HS-5 (cell line): ENCODE measurements at places on chromosomes 12 and 14.
A peak's percentile ranks its signal among the peaks of the same experiment; 100 is the strongest.

DNA sequence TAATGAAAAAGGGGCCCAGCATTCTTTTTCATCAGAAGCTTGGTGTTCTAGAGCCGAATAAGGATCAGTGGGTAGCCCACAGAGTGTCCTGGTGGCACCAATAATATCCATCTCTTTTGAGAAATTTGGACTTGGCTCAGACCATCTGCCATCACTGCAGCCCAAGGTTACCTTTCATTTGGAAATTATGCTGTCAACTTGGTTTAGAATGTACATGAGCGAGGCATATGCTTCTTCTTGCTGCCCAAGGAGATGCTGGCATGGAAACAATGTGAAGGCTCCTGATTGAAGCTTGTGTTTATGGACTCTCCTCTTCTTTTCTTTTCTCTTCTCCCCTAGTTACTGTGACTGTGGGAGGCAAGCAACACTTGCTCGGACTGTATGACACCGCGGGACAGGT, 50.0 kb downstream of the GPHB5 start:
- no peak for DNase-seq

DNA sequence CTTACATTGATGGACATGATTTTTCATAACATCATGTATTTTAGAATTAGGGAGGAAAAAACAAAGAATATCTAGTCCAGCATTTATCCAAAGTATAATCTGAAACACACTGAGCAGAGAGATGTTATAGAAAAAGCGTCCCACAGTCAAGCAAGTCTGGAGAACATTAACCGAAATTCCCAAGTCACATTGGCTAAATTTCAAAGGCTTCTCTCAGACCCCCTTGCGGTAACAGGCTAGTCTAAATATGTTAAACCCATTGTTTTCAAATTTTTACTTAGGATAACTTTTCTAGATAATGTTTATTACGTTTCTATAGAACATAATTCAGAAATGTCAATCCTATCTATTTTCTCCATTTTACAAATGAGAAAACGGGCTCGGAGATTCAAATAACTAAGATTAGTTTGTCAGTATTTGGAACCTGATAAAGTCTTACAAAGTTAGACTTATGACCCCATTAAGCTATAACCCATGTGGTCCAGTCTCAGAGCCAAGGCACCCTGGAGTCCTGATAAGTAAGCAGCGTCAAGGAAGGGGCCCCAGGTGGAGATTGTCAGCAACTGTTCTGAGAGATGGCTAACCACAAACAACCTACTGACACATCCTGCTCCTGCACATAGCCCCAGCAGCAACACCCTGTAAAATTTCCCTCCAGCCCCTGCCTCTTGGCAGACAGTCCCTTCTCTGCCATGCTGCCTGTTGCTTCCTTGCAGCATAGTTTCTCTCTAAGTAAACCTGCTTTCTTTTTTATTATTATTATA, 220.6 kb upstream of the TMEM260 start:
- no peak for DNase-seq

- no peak for DNase-seq
Observed at GRCh38 chr14:71621980-71622605, 310.1 kb upstream of the RGS6 start.

GRCh38 chr14:24040692-24041091, 11.1 kb upstream of the CARMIL3 start:
- no peak for DNase-seq

GRCh38 chr12:69484428-69484827, 14.2 kb downstream of the FRS2 start:
- DNase-seq, result no peak

DNA sequence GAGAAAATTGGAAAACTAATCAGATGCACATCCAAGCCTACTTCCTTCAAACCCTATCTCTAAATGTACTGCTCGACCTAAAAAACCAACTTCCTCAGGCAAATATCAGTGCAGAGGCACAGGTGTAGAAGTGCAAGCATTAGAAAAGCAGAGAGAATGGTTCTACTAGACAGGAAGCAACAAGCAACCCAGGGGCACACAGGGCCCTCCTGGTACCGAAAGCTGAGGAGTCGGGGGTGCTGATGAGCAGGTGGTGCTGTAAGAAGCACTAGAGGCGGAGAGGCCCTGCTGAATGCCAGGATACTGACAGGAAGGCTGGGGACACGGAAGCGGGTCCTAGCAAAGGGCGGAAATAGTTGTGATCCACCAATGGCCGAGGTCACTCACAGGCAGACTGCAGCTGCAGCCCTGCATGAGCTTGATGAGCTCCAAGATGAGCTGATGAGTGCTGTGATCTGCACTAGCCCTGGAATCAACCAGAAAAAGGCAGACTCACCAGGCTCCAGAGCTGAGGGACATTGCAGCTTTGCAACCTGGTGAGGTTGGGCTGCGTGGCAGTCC, 85.9 kb downstream of the TTC7B start:
- DNase-seq, result no peak

- no peak for DNase-seq
Observed at GRCh38 chr12:46110928-46111699, 120.7 kb upstream of the SCAF11 start.

- DNase-seq, result no peak
Observed at GRCh38 chr12:31300341-31300740, 25.6 kb downstream of the SINHCAF start.

- DNase-seq, result no peak
Observed at GRCh38 chr14:80124794-80125193, 86.5 kb downstream of the DIO2 start.

DNA sequence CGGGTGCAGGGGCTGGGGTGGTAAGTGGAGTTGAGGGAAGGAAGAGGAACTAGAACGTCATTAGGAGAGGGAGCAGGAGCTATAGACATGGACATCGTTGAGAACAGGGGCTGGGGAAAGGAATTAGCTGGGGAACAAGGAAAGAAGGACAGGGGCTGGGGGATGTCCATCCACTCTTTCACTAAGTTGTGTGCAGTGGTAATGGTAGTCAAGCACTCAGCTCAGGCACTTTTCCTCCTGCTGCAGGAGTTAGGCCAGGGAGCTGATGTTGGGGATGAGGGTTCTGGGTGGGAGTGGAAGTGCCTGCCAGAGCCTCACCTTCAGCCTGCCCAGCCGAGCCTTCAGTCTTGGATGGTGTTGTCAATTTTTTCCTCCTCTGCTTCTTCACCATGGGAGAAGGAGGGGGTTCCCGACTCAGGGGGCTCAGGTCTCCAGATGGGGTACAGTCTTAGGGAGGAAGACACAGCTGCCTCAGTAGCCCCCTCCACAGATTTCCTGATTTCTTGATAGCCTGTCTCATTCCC, 9.2 kb downstream of the AGAP2 start:
- DNase-seq, result no peak

- DNase-seq, result no peak
Observed at GRCh38 chr12:49583366-49584094, 15.6 kb upstream of the MCRS1 start.

GRCh38 chr14:101362529-101363260, 198.6 kb upstream of the DIO3 start:
- DNase-seq, result no peak

DNA sequence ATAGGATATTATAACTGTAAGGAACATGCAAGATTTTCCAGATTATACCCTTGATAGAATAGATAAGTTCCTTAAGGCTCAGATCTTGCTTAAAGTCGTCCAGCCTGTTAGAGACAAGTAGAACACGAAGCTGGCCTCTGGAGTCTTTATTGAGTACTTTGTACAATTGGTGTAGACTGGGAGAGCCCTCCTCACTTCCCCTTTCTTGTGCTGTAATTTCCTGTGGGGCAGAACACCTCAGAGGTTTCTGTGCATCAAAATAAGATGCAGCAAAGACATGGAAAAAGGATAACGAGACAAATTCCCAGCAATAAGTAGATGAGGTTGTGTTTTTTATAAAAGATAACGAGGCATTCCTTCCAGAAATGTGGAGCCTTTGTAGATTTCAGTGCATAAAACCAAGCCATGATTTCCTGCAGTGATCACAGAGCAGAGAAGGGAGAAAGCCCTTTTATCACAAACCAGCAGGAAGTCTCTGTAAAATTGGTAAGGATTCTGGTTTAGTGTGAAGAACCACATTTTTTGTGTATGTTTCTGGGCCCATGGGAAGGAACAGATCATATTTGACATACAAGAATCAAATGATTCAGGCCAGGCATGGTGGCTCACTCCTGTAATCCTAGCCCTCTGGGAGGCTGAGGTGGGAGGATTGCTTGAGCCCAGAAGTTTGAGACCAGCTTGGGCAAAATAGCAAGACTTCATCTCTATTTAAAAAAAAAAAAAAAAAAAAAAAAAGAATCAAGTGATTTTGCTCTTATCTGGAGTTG, 18.0 kb downstream of the GPRC5A start:
- no peak for DNase-seq

DNA sequence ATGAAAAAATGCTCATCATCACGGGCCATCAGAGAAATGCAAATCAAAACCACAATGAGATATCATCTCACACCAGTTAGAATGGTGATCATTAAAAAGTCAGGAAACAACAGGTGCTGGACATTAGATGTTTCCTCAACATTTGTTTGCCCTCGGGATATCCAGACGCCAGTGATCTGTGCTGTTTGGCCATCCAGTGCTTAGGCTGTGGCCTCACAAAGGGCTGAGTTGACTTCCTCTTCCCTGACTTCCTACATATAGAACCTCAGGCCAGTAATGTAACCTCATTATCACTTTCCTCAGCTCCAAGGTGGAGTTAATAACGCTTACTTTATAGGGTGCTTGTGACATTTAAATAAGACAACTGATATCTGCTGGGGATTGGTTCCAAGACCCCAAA, 51.8 kb downstream of the SLC15A5 start:
- DNase-seq, result no peak

DNA sequence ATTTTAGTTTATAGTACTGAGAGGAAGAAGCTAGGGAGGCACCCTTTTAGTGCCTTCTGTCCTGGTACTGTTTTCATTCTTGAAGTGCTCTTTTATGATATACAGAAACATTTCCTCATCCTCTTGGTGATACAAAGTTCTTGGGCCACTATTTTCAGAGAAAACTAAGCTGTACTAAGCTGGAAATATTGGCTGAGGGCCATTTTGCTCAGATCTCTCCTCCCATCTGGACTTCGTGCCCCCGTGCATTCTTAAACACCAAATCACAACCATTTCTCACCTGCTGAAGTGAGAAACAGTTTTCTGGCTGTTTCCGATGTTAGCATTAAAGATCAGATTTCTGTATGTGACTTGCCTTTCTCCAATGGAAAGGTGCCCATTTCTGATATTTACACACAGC, 158.9 kb downstream of the FBXL14 start:
- DNase-seq, result no peak

GRCh38 chr14:67371247-67372148, 11.4 kb downstream of the EIF2S1 start:
- no peak for DNase-seq

DNA sequence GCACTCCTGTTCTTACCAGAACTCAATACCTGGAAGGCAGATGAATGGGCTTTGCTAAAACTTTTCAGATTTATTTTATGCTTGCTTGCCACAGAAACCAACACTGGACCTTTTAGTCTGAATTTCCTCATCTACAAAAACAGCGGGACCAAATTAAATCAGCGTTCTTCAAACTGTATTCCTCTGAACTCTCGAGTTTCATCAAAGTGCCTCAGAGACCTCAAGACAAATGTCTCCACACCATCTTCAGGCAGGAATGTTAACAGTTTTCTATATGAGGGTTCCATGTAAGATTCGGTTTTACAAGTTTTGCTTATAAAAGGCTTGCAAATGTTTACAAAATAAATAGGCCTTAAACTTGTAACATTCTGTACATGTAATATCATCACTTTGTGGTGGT, 74.6 kb downstream of the MED13L start:
- no peak for DNase-seq

DNA sequence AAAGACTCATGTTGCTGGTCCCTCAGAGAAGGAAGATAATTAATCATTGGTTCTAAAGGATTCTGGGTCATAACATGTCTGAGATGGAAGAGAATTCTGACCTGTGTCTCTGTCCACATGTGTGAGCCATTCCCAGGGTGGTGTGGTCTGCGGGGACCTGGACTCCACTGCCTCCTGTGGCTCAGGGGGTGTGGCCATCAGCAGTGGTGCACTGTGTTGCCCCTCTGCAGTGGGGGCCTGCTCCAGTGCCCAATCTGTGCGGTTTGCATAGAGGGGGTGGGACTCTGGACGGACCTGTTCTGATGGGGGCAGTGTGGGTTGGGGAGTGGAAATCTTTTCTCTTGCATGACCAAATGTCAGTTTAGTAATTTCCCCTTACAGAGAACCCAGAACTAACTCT, 13.5 kb downstream of the KRT85 start:
- no peak for DNase-seq

GRCh38 chr14:89473569-89473968, 56.5 kb upstream of the FOXN3 start:
- no peak for DNase-seq

DNA sequence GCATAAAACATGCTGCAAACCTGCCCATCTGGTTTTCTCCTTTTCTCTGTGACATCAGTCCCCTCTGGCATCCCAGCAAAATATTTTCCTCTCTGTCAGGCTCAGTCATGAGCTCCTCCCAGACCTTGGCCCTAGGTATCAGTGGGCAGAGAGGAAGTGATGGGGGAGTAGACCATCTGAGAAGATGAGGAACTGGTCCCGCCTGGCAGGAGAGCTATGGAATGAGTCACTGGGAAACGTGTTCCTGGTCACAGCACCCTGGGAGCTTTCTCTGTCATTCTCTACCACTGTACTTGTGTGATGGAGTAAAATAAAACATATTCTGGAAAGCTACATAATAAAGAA, 5.0 kb upstream of the SRSF9 start:
- DNase-seq, result peak; percentile 93

- no peak for DNase-seq
Observed at GRCh38 chr12:120468325-120468820, 1.2 kb downstream of the SRSF9 start.
